Heart right ventricle (tissue), 16 donors: ENCODE measurements at places on chromosomes 13 and 19. TPM values are rescaled to one million over a fixed set of nuclear protein-coding genes. Genes with fewer than 3 reads are reported as not detected.

- no peak for DNase-seq
Measured at GRCh38 chr19:32453736-32454135, 48.2 kb downstream of the DPY19L3 start.

DNA sequence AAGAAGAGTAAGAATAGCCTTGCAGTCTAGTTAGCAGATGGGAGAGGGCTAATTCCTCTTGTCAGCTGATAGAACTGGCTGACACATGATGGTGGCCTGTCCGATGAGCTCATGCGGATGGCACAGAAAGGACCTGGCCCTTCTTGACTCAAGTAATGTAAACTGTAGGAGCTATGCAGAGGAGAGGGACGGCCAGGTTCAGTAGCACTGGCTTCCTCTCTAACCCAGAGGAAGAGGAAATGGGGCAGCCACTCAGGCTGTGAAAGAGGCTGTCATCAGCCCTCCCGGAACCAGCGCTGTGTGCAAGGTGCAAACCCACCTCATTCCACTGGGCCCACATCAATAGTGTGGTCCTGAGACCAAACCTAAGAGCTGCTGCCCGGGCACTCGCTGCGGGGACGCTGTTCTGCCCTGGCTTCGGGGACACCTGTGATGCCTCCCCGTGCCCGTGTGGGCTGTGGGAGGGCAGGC is 30.8 kb upstream of the USE1 start:
- no peak for DNase-seq

GRCh38 chr19:17324357-17325114 is 10.1 kb downstream of the ANO8 start:
- no peak for DNase-seq

GRCh38 chr13:30047154-30047874 is 196.9 kb upstream of the UBL3 start:
- DNase-seq: no peak

GRCh38 chr19:42191855-42192254 is 25.6 kb downstream of the DEDD2 start:
- DNase-seq: no peak

DNA sequence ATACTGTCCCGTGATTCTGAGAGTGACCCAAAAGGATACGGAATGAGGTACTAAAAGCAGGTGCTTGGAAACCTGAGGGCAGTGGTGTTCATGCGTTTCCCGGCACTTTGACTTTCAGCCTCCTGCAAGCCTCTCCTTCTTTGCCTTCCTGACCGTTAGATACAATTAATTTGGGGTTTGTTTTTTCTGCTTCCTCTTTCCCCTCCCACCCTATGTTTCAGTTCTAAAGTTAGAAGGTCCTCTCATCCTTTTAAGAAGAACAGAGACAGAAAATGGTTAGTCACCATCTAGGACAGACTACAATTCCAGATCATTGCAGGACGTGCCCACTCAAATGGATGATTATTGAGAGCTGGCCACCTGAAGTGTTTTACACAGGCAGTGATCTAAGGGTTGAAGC is 1.8 kb upstream of the LILRB4 start:
- DNase-seq: no peak

GRCh38 chr19:40335855-40336600 is 12.2 kb downstream of the C19orf47 start:
- no peak for DNase-seq

GRCh38 chr19:19486343-19487076 is 28.8 kb downstream of the TSSK6 start:
- no peak for DNase-seq

DNA sequence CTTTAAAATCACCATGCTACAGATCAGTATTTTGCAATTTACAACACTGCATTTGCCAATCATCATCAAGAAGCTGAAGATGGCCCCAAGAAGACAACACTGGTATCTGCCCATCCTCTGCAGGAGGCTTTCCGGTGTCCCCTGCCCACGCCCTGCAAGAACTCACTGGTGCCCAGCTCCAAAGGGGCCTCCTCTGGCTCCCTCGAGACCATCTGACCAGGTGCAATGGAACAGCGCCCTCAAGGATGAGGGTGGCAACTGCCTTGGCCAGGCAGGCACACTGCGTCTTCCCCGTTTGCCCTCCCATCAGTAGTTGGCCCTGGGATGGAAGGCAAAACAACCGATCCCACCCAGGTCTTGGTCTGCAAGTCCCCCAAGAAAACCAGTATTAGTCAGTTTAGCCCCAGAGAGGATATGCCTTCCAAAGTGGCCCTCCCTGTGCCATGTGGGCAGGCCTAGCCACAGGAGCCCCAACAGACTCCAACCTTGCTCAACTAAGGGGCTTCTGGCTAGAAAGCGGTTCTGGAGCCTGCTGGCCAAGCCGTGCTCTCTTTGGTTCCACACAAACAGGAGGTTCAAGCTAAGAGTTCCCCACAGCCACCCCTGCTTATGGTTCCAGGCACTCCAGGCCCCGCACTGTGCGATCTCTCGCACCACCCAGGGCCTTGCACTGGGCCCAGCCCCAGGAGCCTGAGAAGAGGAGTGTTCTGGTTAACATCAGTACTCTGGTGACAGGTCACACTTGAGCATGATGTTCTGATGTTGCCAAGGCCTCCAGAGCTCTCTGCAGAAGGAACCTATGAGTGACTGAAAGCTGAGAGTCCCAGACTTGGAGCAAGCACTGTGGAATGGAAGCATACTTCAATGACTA is 4.7 kb downstream of the PCID2 start:
- DNase-seq: peak; percentile 53

- no peak for DNase-seq
Measured at GRCh38 chr19:6663236-6664201, 6.4 kb downstream of the TNFSF14 start.

DNA sequence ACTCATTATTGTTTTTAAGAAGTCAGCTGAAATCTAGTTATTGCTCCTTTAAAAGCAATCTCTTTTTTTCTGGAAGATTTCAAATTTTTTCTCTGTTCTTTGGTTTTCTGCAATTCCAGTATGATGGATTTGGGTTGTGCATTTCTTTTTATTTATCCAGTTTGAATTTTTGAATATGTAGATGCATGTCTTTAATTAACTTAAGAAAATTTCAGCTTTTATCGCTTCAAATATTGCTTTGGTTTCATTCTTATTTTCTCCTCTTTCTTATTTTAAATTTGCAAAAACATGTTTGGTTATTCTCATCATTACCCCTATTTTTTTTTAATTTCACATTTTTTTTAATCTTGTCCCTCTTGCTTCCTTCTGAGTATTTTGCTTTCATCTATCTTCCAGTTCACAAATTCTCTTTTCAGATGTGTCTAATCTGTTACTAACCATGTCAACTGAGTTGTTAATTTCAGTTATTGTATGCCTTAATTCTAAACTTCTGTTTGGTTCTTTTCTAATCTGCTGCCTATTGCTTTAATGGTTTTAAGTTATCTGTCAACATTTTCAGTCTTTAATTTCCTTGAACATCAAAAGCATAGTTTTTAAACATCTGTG is 56.8 kb downstream of the RAP2A start:
- DNase-seq: no peak

DNA sequence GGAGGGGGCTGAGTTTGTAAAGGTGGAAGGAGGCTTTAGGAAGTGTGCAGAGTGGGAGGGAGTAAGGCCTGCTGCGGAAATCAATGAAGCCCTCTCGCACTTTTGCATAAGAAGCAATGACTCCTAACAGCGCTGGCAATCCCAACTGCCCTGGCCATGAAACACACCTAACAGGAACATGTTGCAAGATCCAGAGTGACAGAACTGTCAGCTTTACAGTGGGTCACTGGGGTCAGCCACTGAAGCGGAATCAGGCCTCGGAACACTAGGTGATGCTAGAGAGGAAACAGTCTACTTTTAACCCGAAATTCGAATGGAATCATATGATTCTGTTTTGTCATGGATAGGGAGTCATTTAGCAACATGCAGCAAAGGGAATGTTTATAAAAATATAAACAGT is 54.4 kb downstream of the FGF14 start:
- DNase-seq: no peak

DNA sequence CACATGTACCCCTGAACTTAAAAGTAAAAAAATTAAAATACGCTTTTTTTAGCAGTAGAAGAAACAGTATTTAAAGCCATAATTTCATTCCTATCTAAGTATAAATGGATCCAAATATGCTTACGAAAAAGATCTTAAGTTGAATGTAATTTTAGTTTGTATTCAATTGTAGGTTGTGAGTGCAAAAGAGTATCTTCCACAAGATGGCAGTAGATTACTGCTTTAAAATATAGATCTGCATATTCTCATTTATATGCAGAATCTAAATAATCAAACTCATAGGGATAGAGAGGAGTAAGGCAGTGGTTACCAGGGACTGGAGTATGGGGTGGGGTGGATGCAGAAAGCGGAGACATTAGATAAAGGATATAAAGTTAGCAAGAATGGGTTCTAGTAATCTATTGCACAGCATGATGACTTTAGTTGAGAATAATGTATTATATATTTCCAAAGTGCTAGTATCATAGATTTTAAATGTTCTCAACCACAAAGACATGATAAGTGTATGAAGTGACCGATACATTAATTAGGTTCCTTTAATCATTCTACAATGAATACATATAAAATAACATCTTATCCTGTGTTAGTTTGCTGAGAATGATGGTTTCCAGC is 14.2 kb downstream of the OR7A17 start:
- no peak for DNase-seq

GRCh38 chr13:73754727-73755292 is 379.4 kb downstream of the KLF12 start:
- DNase-seq: no peak

- no peak for DNase-seq
Measured at GRCh38 chr13:90032841-90033493, 1314.5 kb upstream of the MIR17HG start.

GRCh38 chr13:46160471-46161066 is 21.4 kb downstream of the LCP1 start:
- no peak for DNase-seq

GRCh38 chr13:49610176-49610575 is 18.1 kb upstream of the ARL11 start:
- no peak for DNase-seq

DNA sequence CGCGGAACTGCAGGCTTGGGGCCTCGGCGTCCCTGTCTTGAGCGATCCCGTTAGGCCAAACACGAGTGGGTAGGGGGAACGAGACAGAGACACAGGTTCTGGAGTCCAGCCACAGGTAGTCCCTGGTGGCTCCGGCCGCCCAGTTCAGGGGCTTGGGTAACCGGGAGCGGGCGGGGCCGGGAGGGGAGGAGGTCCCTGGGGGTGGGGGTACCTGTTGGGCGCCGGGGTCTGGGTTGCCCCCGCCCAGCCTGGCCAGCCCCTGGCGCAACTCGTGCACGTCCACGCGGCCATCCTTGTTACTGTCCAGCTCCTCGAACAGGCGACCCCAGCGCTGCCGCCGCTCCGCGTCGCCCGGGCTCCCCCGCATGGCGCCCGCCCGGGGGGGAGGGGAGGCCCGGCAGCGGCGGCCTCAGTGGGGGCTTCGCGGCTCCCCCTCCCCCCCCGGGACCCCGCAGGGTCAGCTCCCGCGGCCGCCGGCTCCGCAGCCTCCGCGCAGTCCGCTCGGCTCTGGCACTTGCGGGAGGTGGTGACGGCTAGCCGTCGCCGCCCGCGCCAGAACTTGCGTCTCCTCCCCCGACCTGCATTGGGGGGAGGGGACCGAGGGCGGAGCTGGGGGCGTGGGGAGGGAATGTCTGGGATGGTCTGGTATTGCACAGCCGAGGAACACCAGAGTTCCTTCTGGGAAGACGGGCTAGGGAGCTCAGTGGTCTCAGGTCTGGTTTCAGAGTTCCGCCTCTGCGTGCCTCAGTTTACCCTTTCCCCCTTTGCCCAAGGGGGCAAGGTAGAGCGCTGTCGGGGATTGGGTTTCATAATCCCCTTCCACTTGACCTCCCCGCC is at the start of gene SLC25A23:
TSS of gene SLC25A23 (minus strand) at position 531 of the 837 bp plus-strand sequence. CDS start at position 367, 164 bp downstream.
- peak; percentile 76 for DNase-seq

DNA sequence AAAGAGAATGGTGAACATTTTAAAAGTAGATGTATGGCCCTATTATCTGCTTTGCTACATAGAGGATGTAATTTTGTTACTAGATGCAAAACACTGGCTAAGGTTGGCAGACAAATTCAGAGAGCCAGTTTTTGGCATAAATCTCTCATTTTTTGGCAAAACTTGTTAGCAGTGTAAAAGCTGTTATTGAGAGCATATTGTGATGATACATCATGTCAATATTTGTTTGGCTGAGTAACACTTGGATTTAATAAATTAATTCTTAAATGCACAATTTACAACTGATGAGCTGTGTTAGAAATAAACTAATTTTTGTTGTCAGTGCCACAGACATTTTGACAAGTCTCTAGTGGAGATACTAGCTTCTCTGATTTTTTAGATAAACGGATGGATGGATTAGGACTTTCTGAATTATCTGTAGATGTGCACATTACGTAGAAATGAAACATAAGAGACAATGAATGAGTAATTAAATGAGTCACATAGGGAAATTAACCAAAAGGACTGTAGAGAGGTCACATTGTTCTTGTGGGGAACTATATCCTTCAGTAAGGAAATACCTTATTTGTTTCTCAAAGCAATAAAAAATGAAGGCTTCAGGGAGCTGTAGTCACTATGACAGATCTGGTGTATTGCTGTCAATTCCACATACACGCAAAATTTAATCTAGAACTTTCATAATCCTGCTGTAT is 17.4 kb downstream of the UFM1 start:
- no peak for DNase-seq

DNA sequence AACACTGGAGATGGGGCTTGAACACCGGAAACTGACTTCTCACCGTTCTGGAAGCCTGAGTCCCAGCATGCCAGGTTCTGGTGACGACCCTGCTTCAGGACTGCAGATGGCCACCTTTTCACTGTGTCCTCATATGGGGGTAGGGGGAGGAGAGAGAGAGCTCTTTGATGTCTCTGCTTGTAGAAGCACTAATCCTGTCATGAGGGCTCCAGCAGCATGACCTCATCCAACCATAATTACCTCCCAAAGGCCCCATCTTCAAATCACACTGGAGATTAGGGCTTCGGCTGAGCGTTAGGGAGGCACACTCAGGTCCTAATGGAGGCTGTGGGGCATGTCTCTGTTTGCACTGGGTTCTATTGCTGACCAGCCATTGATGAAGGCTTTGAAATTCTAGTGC is 255.3 kb downstream of the TEX29 start:
- no peak for DNase-seq

The CATSPERD gene
- total RNA-seq: not detected

The TJP3 gene
- total RNA-seq: not detected

The PLEKHF1 gene
- 7.0 TPM for total RNA-seq

The CILP2 gene
- 0.10 TPM for total RNA-seq

The SLITRK6 gene
- total RNA-seq: not detected
